ENCODE measurements at places on chromosomes 1 and 21.

DNA sequence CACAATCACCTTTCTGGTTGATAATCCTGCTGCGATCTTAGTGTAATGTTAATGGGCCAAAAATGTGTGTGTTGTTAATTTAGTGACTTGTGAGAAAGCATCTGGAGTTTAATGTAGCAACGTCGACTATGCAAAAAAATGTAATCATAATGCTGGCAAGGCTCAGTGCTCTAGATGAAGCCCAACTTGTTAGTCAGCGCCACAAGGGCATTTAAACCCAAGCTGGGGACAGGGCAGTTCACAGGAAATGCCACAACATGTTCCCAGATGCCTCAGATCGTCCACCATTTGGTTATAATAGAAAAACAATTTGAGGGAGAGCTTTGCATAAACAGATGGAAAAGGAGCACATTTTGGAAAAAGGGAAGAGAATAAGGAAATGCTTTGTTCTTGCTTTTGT lies 585.4 kb upstream of the PLXNA2 start:
- no peak for DNase-seq

- DNase-seq, result no peak
Observed at GRCh38 chr1:230144758-230145504, 77.9 kb downstream of the GALNT2 start.

- no peak for DNase-seq
Observed at GRCh38 chr1:157562515-157562914, 10.2 kb upstream of the FCRL5 start.

DNA sequence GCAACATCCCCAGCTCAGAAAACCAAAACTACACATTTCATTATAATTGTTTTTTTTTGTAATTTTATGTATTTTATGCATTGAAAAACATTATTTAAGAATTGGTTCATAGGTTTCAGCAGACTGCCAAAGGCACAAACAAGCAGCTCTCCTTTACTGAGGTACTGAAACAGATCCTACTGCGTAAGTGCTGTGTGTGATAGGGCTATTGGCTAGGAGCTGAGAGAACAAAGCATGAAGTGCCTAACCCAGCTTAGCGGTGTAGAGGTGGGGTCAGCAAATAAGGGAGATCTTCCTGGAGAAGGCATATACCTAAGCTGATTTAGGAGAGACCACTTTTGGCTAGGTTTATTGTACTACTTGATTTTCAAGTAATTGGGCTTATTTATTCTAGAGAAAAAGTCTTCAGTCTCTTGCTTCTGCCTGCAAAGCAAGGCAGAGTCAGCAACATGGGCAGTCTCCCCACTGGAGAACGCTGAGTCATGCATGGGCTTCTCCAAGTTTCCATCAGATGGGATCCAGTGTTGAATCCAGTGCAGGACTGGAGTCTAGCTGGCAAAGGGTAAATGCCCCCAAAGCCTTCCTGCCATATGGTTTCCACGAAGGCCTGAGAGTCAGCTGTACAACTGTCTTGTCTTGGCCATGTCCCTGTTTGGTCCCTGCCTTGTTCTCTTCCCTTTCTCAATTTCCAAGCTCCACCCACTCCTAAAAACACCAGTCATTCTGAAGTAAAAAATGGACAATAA lies 18.0 kb upstream of the YTHDF2 start:
- DNase-seq, result no peak

- DNase-seq, result peak; percentile 38
Observed at GRCh38 chr1:16162163-16162822, 6.4 kb upstream of the EPHA2 start.

- no peak for DNase-seq
Observed at GRCh38 chr21:16605597-16605996, 875.8 kb downstream of the USP25 start.

GRCh38 chr1:29832936-29833335 lies 596.6 kb downstream of the PTPRU start:
- DNase-seq, result no peak

GRCh38 chr1:104953555-104953954 lies 1203.9 kb downstream of the AMY1C start:
- no peak for DNase-seq

- no peak for DNase-seq
Observed at GRCh38 chr1:231487910-231488309, 40.6 kb upstream of the TSNAX start.

DNA sequence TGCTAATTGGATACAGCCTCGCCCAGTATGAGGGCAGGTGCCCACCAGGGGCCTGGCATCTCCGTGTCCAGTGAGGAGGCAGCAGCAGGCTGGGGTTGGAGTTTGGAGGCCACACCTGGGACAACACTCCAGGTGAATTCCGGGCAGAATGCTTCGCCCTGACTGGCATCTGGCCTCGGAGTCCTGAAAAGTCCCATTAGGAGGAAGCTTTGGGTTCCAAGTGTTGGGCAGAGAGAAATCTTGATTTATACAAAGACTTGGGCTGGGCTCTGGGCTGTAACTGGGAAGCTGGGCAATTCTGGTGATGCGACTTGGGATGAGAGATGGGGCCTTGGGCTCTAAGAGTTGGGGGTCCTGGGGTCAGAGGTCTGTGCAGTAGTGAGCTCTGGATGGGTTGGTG lies 48.1 kb upstream of the CSF3R start:
- DNase-seq, result no peak

DNA sequence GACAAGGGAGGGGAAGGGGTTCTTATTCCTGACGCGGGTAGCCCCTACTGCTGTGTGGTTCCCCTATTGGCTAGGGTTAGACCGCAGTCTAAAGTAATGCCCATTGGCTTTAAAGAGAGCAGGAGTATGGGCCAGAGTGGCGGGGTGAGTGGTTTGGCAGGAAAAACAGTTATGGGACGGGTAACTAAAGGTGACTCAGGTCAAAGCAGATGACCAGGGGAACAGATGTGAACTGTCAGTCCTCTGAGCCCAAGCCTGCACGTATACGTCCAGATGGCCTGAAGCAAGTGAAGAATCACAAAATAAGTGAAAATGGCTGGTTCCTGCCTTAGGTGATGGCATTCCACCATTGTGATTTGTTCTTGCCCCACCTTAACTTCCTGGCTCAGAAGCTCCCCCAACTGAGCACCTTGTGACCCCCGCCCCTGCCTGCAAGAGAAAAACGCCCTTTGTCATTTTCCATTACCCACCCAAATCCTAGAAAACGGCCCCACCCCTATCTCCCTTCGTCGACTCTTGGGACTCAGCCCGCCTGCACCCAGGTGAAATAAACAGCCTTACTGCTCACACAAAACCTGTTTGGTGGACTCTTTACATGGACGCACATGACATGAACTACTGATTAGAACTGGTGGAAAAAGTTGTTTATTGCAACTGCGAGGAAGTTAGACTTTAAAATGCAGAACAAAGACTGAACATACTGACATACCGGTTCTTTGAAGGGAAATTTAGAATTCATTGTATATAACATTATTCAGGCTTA lies 758 bp upstream of the ATAD3B start:
- DNase-seq, result no peak

DNA sequence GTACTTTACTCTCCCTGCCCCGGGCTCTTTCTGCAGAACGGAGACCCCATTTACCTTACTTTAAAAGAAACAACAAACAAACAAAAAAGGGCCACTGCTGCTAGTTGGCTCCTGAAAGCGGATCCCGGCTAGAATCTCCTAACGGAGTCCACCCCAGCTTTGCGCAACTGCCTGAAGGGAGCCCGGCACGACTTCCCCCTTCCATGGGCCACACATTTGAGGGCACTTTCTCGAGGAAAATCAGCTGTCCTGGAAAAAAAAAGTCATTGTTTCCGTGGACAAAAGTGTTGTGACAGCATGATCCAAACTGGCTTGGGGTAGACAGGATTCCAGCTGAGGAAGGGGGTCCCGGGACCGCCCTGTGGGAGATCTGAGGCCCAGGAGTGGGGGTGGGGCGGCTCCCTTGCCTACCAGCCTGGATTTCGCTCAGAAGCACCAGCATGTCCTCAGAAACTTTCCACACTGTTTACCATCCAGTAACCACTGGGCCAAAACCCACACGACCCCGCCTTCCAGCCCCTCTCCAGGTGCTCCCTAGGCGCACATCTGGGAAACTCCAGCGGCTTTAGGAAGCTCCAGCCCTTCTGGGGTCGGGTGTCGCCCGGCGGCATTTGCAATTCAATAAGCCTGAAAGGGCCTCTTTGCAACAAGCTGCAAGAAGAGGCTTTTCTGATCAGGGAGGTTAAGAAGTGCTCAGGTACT lies 4.8 kb downstream of the RIPK4 start:
- no peak for DNase-seq

- no peak for DNase-seq
Observed at GRCh38 chr1:31978843-31979400, 34.7 kb upstream of the KHDRBS1 start.

GRCh38 chr1:61079296-61079897 lies 3.0 kb upstream of the NFIA start:
- no peak for DNase-seq

DNA sequence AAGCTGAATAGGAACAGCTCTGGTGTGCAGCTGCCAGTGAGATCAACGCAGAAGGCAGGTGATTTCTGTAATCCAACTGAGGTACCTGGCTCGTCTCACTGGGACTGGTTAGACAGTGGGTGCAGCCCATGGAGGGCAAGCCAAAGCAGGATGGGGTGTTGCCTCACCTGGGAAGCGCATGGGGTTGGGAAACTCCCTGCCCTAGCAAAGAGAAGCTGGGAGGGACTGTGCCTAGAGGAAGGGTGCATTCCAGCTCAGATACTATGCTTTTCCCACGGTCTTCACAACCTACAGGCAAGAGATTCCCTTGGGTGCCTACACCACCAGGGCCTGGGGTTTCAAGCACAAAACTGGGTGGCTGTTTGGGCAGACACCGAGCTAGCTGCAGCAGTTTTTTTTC lies 183.2 kb downstream of the DNM3 start:
- DNase-seq, result no peak

- DNase-seq, result no peak
Observed at GRCh38 chr1:226424221-226425003, 16.5 kb upstream of the PARP1 start.

DNA sequence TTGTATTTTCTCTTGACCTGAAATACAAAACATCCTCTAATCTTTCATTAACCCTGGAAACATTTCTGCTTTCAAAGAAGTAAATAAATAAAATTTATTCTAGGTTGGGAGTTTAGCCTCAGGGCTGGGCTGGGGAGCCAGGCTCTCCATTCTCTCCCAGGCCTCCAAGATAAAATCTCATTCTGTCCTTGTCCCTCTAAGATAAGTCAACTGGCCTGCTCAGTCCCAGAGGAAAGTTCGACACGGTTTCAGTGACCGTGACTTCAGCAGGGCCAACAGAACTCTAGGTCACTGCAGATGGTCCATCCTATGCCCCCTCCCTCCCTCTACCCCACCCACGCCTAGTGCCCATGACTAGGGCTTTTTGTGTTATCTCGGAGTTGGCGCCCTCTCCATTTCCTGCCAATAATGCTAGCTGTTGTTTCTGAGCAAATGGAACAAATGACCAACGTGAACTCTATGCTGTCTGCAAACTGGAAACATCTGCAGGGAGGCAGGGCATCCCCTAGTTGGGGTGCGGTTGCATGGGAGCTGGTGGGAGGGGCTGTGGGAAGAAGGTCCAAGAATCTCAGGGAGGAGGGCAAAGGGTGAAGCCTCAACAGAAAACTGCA lies 10.1 kb upstream of the ADORA3 start:
- no peak for DNase-seq

Data from stimulated activated CD8-positive, alpha-beta memory T cell treated with anti-CD3 and anti-CD28 coated beads, Interleukin-12 subunit alpha, Interleukin-12 subunit beta, amount 100 ng/mL, for 4 hours (primary cell).